ENCODE measurements at places on chromosomes 1 and 21. TPM values are rescaled to one million over a fixed set of nuclear protein-coding genes. Genes with fewer than 3 reads are reported as not detected.

DNA sequence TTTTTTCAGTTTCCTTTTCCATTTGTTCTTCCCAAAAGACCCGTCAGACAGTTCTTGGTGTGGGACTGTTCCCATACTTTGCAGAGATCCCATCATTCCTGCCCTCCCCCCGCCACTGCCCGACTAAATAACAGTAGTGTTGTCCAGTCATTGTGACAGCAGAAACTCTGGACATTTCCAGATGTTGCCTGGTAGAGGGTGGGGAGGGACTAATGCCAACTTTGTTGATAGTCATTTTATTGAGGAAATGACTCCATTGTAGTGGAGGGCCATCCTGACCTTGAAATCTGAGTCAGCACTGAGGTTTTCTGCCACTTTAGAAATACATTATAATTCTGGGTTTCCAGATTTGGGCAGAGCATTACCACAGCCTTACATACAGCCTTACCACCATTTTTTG lies 85.4 kb downstream of the CEP350 start:
- no peak for DNase-seq
- H3K27ac ChIP-seq: no peak overlapping the region
- no peaks in the 10 kb centered on the region for H3K4me1 ChIP-seq
- no peaks in the 10 kb centered on the region for H3K27me3 ChIP-seq
- peaks cover 12% of the 10 kb centered on the region for H3K36me3 ChIP-seq
- no peak overlapping the region for H3K4me3 ChIP-seq

DNA sequence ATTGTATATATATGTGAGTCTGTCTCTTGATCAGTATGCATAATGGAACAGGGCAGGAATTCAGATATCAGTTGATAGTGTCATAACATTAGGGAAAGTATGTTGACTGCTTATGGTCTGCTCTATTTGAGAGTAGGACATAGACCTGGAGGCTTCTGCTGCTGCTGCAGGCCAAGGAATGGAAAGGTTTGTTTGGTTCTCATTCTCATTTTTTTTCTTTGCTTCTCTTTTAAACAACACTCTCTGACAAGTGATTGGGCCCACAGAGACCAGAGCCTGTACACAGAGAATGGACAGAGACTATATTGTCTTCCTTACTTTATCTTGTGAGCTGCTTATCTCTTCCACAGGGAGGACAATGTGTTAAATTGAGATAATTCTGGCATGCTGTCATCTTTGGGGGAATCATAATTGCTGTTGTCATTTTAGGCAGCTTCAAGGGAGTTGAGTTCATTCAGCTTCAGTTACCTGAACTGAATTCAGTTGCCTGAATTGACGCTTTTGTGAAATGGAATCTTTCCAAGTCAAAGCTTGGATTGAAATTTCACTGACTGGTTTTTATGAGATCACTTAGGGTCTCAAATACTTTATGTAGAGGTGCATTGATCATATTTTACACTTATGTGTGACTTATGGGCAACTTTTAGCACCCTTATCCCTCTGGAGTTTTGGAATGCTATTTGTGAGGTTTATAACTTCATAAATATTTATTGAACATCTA lies 16.9 kb downstream of the CAP1 start:
- H3K27ac ChIP-seq: no peak overlapping the region
- no peaks in the 10 kb centered on the region for H3K27me3 ChIP-seq
- peaks cover 8% of the 10 kb centered on the region for H3K36me3 ChIP-seq

DDAH1 gene
- 78.8 TPM for total RNA-seq

PLA2G2C gene
- 0.30 TPM for total RNA-seq

FAM78B gene
- not detected for total RNA-seq

LRRC8B gene
- total RNA-seq: 7.3 TPM

RABIF gene
- 10.6 TPM for total RNA-seq

ATP1A4 gene
- total RNA-seq: not detected

AGO1 gene
- total RNA-seq: 21.0 TPM

RBM15 gene
- 35.0 TPM for total RNA-seq
